Colonic mucosa (tissue), 4 donors: ENCODE measurements at places on chromosomes 12 and 14.

DNA sequence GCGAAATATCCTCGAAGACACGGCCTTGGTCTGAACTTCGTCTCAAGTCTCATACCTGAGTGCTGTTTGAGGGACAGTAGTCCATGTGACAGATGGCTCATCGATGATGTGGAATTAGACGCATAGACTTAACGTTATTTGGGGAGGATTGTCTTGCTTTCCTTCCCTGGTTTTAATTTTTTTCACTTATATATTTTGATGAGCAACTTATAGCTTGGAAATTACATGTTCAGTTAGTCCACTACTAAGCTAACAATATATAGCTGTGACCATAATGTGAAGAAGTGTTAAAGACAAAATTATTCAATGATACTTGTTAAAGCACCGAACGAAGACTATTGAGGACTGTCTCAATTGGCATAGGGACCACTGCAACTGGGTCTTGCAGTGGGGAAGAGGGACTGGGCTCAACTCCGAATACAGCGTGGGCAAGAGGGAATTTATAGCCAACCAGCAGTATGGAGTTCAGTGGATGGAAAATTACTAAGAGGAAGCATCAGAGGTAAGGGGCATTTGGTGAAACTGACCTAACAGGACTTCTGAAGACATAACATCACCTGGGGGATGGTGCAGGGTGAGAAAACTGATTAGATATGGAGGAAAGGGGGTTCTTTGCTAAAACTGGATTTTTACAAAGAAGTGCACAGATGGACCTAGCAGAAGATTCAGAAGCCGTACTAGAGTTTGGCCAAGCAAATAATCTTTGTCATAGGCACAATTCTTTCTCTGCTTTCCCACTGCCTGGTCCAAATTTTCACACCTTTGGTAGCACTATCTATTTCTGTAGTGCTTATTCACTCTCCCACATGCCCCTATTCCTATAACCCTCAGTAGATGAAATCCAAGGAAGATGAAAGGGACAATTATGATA, 910 bp upstream of the TM7SF3 start:
- no peaks in the 10 kb centered on the region for H3K27me3 ChIP-seq
- H3K36me3 ChIP-seq: no peaks in the 10 kb centered on the region
- H3K4me3 ChIP-seq: peak overlapping the region; percentile 80
- peak overlapping the region; percentile 90 for H3K27ac ChIP-seq

DNA sequence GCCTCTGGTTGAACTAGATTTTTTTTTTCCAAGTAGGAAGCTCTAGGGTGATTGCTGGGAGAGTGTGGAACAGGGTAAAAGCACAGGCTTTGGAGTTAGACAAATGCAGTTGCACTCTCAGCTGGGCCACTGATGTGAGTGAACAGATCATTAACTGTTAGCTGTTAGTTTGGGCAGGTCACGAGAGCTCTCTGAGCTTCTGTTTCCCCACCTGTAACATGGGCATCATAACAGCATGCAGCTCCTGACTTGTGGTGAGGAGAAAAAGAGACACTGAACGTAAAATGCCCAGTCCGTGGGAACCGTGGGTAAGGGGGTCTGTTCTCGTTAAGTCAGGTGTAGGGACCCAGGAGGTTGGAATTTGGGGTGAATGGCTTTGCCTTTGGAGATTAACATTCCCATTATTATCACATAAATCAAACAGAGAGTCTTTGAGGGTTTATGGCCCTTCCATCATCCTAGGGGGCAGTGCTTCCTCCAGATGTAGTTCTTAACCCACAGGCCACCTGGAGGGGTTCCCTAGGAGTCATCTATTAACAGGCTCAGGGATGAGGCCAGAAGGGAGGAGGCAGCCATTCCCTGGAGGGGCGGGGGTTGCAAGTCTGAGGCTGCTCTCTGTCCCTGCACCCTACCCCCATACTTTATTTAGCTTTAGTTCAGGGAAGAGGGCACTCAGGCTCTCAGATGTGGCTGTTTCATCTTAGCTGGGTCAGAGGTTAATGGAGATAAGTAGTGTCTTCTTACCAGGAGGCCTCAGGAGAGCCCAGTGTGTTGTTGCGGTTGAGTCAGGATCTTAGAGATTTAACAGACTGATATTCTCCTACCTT, 135.2 kb downstream of the DACT1 start:
- H3K4me3 ChIP-seq: no peak overlapping the region
- H3K36me3 ChIP-seq: no peaks in the 10 kb centered on the region
- peaks cover 4% of the 10 kb centered on the region for H3K4me1 ChIP-seq
- no peak for DNase-seq
- H3K27ac ChIP-seq: no peak overlapping the region
- H3K27me3 ChIP-seq: no peaks in the 10 kb centered on the region

- peak; percentile 36 for DNase-seq
- H3K27ac ChIP-seq: peak overlapping the region; percentile 14
- no peak overlapping the region for H3K4me3 ChIP-seq
- no peaks in the 10 kb centered on the region for H3K4me1 ChIP-seq
- no peaks in the 10 kb centered on the region for H3K36me3 ChIP-seq
Measured at GRCh38 chr12:63805704-63806672, 26.3 kb downstream of the RXYLT1 start.

GRCh38 chr12:27013611-27014084, 536 bp downstream of the TM7SF3 start:
- H3K4me1 ChIP-seq: peaks cover 8% of the 10 kb centered on the region
- peak overlapping the region; percentile 80 for H3K4me3 ChIP-seq
- H3K27me3 ChIP-seq: no peaks in the 10 kb centered on the region
- peak; percentile 52 for DNase-seq
- H3K27ac ChIP-seq: peak overlapping the region; percentile 90
- H3K36me3 ChIP-seq: no peaks in the 10 kb centered on the region

DNA sequence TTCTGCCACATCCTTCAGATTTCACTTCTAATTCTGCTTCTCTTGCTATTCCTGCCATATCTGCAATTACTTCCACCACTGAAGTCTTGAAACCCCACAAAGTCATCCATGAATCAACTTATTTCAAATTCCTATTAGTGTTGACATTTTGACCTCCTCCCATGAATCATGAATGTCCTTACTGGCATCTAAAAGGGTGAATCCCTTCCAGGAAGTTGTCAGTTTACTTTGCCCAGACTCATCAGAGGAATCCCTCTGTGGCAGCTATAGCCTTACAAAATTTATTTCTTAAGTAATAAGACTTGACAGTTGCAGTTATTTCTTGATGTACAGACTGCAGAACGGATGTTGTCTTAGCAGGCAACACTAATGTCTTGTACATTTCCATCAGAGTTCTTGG, 162.9 kb downstream of the PCNX1 start:
- no peaks in the 10 kb centered on the region for H3K4me1 ChIP-seq
- no peaks in the 10 kb centered on the region for H3K27me3 ChIP-seq
- no peak overlapping the region for H3K4me3 ChIP-seq
- peaks cover 4% of the 10 kb centered on the region for H3K36me3 ChIP-seq
- H3K27ac ChIP-seq: no peak overlapping the region
- DNase-seq: no peak

DNA sequence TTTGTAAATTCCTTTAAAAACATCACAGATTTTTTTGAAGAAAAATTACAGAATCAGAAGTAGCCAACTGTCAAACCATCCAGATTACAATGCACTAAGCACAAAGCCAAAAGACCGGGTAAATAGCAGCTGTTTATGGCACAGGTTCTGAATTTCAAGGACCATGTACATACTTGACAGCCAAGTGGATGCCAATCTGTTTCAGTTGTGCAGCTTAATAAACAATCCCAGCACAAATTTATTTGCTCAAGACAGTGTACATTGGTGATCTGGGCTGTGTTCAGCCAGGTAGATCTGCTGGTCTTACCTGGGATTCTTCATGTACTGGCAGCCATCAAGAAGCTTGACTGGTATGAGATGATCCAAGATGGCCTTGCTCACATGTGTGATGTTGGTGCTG, 229.8 kb upstream of the FLRT2 start:
- no peaks in the 10 kb centered on the region for H3K36me3 ChIP-seq
- H3K27me3 ChIP-seq: no peaks in the 10 kb centered on the region
- no peak overlapping the region for H3K4me3 ChIP-seq
- no peaks in the 10 kb centered on the region for H3K4me1 ChIP-seq
- H3K27ac ChIP-seq: no peak overlapping the region
- no peak for DNase-seq
